Mucosa of descending colon (tissue), 3 donors: ENCODE measurements at places on chromosomes 3 and 15. TPM values are rescaled to one million over a fixed set of nuclear protein-coding genes. Genes with fewer than 3 reads are reported as not detected.

The AGTR1 gene
- 20.0 TPM for total RNA-seq

- DNase-seq, result no peak
These were observed 16.8 kb downstream of the ATG7 start for GRCh38 chr3:11288786-11289637.

- DNase-seq, result no peak
These were observed 10.9 kb upstream of the LXN start for GRCh38 chr3:158683230-158683962.

The TMEM62 gene
- 34.9 TPM for total RNA-seq

- DNase-seq, result peak; percentile 19
These were observed 56.5 kb downstream of the NEK11 start for GRCh38 chr3:131082871-131083863.

The UNC13C gene
- 0.06 TPM for total RNA-seq

DNA sequence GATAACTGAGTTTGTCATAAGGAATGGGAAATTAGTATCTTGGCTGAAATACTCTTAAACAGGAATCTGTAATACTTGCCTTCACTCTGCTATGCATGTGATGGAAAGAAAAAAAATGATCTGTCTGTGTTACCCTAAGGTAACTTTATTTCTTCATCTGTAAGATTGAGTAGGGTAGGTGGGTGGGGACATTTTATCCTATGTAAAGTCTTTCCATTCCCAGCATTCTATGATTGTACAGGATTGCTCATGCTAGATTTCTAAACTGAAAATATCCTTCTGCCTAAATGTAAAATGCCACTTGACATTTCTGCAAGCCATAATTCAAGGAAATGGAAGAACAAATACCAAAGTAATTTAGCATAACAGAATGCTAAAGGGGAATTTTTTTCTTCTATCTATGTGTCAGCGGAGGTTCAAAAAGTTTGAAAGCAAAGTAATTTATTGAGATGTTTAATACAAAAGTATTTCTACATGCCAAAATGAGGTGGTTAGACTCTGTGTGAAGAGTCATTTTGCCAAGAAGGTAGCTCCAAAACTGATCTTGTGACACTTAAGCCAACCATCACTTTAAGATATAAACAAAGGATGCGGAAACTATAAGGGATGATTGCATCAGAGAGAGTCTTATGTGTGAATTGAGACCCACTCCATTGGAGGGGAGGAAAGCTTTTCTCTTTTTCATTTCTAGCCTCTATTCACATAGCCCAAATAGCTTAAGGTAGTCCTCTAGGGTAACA lies 46.6 kb upstream of the SERPINI2 start:
- DNase-seq, result no peak

The CCR9 gene
- not detected for total RNA-seq

DNA sequence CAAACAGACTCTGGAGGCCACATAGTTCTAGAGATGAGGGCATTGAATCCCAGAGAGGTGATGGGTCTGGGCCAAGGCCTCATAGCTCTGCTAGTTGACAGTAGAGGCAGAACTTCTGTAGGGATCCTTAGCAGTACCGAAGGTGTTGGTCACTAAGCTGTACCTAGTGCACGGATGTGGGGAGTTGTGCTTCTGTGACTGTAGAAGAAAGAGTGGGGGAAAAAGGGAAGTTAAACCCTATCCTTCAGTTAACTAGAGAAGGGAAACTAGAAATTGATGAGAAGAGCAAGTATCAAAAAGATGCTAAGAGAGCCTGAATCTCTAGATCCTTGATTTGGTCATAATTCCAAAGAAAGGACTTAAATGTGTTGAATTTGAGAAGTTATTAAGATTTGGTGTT lies 186.7 kb downstream of the NFKBIZ start:
- DNase-seq, result no peak

- DNase-seq, result no peak
These were observed 350.5 kb upstream of the THBS1 start for GRCh38 chr15:39230205-39230907.

The VILL gene
- 69.7 TPM for total RNA-seq

DNA sequence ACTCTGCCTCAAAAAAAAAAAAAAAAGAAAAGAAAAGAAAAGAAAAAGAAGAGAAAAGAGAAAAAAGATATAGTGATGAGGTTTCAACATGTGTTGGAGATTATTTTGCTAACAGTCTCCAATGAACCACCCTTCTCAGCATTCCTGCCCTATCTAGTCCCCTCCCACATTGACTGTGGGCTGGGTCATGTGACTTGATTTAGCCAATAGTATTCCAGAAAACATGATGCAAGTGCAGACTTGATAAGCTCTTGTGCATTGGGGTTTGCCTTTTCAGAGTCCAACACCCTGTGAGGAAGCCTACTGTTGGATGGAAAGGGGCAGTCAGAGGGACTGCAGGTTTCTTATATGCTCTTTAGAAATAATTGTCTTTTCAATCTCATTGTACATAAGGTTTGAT lies 37.8 kb upstream of the MED12L start:
- no peak for DNase-seq

GRCh38 chr3:116413319-116413718 lies 32.0 kb downstream of the LSAMP start:
- DNase-seq, result no peak

GRCh38 chr3:119494597-119494996 lies 3.8 kb upstream of the TIMMDC1 start:
- no peak for DNase-seq

The VPS39 gene
- total RNA-seq, result 49.6 TPM

The PLCB2 gene
- 17.4 TPM for total RNA-seq

DNA sequence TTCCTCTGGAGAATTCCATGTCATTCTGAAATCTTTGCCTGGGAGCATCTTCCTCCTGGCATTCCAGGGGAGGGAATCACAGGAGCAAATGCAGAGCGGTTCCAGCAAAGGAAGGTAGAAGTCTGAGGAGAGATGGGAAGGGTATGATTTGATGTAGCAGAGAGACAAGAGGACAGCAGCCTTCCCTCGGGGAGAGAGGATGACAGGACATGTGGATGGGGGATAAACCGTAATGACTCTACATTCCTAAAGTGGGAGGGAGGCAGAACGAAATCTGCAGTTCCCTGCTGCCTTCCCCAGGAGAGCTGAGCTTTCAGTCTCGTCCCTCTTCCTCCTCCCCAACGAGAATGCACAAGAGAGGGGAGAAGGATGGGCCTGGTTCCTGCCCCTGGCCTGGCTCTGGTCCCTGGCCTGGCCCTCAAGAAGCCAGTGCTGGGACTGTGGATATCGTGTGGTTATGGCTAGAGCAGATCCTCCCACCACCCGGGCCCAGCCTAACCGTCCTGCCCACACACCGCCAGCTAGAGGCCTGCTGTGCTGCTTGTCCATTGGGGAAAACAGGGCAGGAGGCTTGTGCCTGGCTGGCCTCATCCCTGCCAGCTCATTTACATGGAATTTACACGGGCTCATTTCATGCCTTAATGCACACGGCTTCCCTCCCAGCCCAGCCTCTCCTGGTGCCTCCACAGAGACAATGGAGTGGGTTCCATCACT lies 26.6 kb downstream of the SEMA7A start:
- no peak for DNase-seq

The ZBBX gene
- total RNA-seq, result not detected

DNA sequence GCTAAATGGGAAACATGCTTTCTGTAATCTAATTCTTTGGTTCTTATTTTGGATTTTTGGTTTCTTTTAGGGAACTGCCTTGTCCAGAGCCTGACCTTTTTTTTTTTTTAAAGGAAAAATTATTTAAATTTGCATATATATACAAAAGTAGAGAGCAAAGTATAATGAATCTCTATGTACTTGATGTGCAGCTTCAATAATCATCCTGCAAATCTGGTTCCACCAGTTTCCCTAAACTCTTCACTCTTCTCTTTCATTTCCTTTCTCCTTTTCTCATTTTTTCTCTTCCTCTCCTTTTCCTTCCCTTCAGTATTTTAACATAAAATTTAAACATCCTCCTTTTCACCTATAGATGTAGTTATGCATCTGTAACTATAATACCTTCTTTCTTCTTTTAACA lies 82.5 kb downstream of the USP13 start:
- DNase-seq, result no peak

DNA sequence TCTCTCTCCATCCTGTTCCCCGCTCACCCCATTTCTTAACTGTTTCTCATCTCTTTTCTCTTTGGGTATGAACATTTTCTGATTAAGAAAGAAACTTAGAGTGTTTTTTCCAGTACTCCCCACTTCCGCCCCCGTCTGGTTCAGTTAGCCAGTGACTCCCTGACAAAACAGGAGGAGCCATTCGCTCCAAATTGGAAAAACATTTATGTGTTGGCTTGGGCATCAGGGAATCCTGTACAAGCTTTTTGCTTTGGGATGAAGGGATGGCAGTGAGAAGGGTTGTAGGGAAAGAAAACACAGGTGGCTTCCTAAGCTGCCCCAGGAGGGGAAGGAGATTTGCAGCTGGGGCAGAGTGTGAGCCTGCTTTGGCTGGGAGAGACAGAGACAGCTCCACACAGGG lies 47.0 kb downstream of the BOC start:
- no peak for DNase-seq

GRCh38 chr15:26910715-26911114 lies 43.9 kb downstream of the GABRA5 start:
- DNase-seq, result no peak

- DNase-seq, result no peak
These were observed 84.1 kb downstream of the TP63 start for GRCh38 chr3:189714991-189715961.

GRCh38 chr15:91578511-91578910 lies 275.0 kb upstream of the SLCO3A1 start:
- DNase-seq, result no peak

GRCh38 chr3:185151964-185152409 lies 873 bp downstream of the C3orf70 start:
- DNase-seq, result no peak

The PSTPIP1 gene
- 8.2 TPM for total RNA-seq

DNA sequence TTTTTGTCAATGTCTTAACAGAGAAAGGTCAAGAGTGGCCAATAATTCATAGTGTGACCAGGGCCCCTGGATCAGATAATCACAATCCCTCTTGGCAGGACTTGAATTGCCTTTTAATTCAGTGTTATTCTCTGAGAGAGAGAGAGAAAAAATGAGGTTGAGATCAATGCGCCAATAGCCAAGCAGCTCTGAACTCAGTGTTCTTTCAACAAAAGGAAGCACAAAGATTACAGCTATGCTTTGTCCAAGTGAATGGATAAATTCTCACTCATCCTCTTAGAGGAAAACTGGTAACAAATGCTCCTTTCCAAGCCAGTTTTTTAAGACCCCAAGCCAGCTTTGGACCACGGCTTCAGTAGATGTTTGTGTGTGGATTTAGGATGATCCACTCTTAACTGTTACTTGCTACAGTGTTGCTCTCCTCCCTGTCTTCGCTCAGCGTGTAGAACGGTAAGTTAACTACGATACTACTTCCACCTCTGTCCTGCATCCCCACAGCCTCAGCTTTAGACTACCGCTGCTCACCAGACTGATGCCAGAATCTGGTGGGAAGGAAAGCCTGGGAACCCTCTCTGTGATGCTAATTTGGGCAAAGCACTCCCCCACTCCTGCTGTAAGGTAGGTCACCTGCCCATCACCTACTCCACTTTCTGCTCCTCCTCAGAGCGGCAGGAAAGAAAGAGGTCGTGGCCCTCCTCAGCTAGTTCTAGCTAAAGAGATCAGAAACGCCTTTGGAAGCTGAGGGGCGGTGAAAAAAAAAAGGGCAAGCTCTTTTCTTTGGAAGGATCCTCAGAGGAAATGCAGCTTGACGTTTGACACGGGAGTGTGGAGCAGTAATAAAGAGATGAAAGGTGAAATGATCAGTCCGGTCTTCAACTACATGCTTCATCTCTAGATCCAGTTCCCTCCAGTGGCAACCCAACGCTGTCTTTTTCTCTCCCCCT lies 46.8 kb upstream of the LPP start:
- no peak for DNase-seq

DNA sequence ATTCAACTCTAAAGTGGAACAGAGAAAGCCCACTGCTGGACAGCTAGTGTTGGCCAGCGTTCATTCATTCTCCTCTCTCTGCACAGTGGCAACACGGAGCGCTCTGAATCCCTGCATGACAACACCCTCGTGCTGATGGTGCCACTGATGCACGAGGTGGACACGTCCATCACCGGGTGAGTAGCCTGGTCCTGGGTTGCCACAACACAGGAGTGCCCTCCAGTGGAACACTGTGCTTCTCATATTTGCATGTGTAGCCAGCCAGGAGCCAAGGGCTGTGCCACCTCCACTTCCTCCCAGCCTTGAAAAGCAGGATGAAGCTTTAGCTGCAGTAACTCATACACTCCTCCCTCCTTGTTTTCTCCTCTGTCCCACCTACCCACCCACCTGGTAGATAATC lies 120.0 kb upstream of the CTDSPL start:
- DNase-seq, result peak; percentile 55

DNA sequence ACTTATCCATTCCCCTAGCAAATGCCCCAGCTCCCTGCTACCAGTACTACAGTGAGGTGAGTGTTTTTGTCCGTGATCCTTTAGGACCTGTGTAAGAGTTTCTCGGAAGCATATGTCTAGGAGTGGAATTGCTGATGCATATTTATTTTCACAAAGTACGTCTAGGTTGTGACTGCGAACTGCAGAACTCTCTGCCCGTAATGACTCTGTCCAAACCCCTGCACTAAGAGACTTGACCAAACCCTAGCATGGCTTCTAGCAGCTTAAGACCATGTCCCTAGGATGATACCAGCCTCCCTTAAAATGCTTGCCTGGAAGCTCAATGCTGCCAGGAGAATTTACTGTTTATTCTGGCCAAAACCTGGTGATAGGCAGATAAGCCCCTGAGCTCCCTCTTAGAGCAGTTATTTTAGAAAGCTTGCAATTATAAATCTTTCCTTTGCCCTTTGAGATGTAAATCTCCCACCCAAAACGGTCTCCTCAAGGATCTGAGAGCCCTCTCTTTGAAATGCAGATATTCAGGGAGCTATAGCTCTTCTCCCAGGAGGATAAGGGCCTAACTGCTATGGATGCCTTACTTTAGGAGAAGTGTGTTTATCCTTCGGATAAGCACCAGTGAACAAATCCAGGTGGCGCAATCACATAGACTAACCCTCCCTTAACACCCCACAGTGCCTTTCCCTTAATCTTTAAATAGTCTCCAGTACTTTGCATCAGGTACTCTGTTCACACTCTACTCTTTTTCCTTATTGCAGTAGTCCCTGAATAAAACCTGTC lies 14.7 kb upstream of the CA12 start:
- no peak for DNase-seq

- no peak for DNase-seq
These were observed 49.0 kb upstream of the ZNF280D start for GRCh38 chr15:56782306-56782705.

The DLG1 gene
- 163 TPM for total RNA-seq
